ENCODE measurements at places on chromosomes 1 and 21. TPM values are rescaled to one million over a fixed set of nuclear protein-coding genes. Genes with fewer than 3 reads are reported as not detected.

Gene LMOD1
- total RNA-seq: 20.8 TPM

DNA sequence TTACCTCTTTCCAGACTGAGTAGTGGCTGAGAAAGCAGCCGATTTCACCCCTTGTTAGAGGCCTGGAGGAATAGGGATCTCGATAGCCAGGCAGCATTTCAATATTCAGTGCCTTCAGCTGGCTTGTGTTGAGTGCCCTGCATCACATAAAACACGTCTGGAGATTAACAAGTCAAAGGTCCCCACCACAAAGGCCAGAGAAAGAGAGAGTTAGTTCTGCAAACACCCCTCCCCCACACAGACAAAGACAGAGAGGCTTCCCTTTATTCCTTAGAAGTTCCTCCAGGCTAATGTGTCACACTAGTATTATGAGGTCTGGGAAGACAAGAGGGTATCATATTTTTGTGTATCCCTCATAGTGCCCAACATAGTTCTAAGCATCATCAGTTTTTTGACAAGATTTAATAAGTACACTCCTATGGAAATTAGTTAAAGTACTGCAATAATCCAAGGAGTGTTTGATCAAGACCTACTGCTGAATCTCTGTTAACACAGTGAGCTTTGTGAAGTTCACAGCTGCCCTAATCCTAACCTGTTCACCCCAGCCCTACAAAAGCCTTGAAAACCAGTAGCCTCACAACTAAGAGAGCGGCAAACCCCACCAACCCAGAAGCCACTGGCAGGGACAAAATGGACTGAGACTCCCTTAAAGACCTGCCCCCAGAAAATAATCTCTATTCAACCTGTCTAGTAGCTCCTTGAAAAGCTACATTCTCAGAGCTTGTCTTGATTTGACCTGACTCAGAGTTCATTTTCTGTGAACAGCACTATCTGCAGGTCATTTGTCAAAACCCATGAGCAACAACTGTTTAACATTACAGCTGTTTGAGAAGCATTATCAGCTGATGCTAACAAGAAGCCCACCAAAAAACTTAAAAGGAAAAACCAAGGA is 91.9 kb downstream of the COLGALT2 start:
- H3K27me3 ChIP-seq: no peaks in the 10 kb centered on the region
- H3K4me3 ChIP-seq: no peak overlapping the region
- H3K27ac ChIP-seq: no peak overlapping the region
- no peak for DNase-seq
- H3K4me1 ChIP-seq: no peaks in the 10 kb centered on the region

DNA sequence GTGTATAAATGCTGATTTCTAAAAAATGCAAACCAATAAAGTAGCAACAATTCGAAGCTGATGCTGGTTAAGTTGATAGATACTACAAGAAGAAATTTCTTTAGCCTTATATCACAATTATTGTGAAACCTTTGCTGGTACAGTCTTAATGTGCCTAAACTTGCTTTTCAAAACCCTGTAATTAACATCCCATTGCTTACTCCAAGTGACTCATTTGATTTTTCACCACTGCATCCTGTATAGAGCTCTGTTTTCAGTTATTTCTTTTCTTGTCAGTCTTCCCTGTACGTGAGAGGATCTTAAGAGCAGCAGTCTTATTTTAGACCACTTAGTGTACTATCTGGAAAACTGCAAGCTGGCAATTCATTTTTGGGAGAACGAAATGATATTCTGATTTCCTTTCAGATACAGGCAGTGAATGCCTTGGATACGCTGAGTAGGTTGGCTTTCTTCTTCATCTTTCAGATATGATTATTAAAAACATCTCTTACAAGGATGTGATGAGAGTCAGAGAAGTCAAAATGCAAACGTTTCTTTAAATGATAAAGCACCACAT is 210.3 kb downstream of the KCTD3 start:
- H3K4me1 ChIP-seq: no peaks in the 10 kb centered on the region
- H3K27ac ChIP-seq: no peak overlapping the region
- H3K27me3 ChIP-seq: no peaks in the 10 kb centered on the region
- no peak overlapping the region for H3K4me3 ChIP-seq
- no peak for DNase-seq
- no peaks in the 10 kb centered on the region for H3K36me3 ChIP-seq

DNA sequence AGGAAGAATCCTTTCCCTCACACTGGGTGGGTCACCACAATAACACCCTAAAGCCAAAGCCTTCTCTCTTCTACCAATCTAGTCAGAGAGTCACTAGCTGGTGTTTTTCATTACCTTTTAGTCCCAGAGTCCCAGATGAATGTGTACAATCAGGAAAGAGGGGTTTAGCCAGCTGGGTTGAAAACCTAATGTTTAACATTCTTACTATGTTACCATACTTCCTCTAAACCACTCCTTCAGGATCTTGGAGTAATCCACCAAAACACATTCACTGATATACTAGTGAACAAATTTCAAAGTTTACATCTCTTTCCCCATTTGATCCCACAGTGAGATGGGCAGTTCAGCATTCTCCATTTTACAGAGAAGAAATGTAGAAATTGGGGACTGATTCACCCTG is 9.7 kb downstream of the LPAR3 start:
- DNase-seq: no peak
- no peak overlapping the region for H3K27ac ChIP-seq
- no peaks in the 10 kb centered on the region for H3K27me3 ChIP-seq
- no peak overlapping the region for H3K4me3 ChIP-seq
- no peaks in the 10 kb centered on the region for H3K4me1 ChIP-seq

- peaks cover 18% of the 10 kb centered on the region for H3K36me3 ChIP-seq
- H3K27ac ChIP-seq: no peak overlapping the region
- no peak for DNase-seq
- no peaks in the 10 kb centered on the region for H3K27me3 ChIP-seq
- H3K4me1 ChIP-seq: no peaks in the 10 kb centered on the region
Observed at GRCh38 chr21:45142469-45143308, 68.3 kb downstream of the ADARB1 start.

DNA sequence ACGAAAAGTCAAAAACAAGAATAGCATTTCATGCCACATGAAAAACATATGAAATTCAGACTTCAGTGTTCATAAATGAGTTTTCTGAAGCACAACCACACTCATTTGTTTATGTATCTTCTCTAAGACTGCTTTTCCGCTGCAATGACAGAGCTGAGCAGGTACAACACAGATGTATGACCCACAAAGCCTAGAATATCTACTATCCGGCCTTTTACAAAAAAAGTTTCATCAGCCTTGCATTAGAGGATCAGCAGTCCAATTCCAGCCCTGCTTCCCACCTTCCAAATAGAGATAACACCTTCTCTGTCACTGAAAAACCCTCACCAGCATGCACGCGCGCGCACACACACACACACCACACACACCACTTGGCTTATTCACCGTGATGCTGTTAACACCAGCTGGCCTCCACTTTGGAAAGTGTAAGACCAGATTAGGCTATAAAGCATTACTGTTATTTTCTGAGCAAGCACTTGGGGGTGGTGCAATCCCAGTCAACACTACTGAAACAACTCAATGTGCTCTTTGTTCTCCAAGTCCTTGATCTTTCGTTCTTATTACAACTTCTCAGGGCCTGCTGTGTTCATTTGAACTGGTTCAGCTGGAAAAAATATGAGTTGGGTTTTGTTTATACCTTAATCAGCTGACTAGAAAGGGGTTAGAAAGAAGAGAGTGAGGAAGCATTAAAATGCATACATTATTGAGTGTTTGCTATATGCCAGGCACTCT is 90.0 kb downstream of the GLUL start:
- no peaks in the 10 kb centered on the region for H3K27me3 ChIP-seq
- H3K27ac ChIP-seq: no peak overlapping the region
- no peaks in the 10 kb centered on the region for H3K36me3 ChIP-seq
- H3K4me3 ChIP-seq: no peak overlapping the region
- peak; percentile 78 for DNase-seq
- H3K4me1 ChIP-seq: no peaks in the 10 kb centered on the region

Gene TRIM33
- 26.7 TPM for total RNA-seq

GRCh38 chr1:181190364-181191035 is 102.0 kb downstream of the IER5 start:
- no peak overlapping the region for H3K4me3 ChIP-seq
- H3K27ac ChIP-seq: no peak overlapping the region
- H3K27me3 ChIP-seq: peaks cover 26% of the 10 kb centered on the region
- no peaks in the 10 kb centered on the region for H3K36me3 ChIP-seq
- DNase-seq: no peak
- H3K4me1 ChIP-seq: peaks cover 5% of the 10 kb centered on the region

DNA sequence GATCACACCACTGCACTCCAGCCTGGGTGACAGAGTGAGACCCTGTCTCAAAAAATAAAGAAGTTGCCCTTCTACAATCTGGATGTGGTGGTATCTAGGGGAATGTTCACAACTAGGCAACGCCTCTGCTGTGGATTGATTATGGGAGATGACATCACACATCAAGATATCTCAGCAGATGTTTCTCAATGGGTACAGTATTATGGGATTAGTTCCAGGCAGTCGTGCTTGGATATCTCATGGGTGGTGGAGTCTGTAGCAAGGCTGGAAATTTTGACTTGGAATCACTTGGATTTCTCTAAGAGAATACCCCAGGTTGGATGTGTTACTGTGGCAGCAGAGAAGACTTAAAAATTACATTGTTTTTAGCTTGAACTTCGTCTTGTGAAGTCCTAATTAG is 7.7 kb downstream of the IFNAR2 start:
- no peak for DNase-seq
- H3K27ac ChIP-seq: no peak overlapping the region
- no peaks in the 10 kb centered on the region for H3K36me3 ChIP-seq

Gene RIPK4
- total RNA-seq: 10.5 TPM

DNA sequence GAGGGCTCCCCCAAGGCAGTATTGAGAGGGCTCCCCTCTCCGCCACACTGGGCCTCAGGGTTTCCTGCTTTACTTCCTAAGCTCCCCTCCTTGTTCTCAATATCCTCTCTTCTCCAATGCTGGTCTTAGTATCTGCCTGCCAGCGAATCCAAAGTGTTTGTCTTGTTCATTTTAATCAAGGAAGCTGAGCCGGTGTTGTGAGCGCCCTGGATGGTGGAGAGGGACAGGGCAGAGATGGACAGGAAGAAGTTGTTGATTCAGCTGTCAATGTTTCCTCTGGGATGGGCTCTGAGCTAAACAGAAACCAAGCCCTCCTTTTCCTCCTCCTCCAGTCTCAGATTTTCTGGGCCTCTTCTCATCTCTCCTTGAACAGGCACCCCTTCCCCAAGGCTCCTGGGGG is 5.4 kb downstream of the OLFML3 start:
- no peaks in the 10 kb centered on the region for H3K36me3 ChIP-seq
- no peaks in the 10 kb centered on the region for H3K27me3 ChIP-seq
- DNase-seq: no peak
- H3K4me3 ChIP-seq: no peak overlapping the region
- no peak overlapping the region for H3K27ac ChIP-seq

DNA sequence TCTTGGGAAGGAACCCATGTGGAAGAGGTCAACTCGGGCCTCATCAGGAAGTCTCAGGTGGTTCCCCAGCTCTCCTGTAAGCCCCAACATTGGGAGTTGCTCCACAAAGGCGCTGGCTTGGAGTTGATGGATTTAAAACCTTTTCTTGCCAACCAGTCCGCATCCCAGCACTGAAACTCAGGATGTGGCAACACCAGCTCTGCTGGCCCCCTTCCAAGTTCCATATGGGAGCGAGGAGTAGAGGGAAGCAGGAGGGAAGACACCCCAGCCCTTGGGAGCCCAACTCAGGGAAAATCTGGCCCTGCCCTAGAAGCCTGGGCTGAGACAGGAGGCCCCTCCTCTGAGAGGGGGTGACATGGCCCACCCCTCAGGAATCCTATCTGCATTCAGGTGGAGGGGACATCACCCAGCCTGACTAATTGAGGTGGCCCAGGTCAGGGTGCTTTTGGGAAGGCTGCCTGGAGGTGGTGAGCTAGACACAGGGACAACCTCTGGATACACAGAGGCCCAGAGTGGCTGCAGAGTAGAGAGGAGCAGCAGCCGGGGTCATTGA is 33.1 kb upstream of the DMBX1 start:
- no peaks in the 10 kb centered on the region for H3K36me3 ChIP-seq
- no peaks in the 10 kb centered on the region for H3K4me1 ChIP-seq
- H3K4me3 ChIP-seq: no peak overlapping the region
- no peak for DNase-seq

DNA sequence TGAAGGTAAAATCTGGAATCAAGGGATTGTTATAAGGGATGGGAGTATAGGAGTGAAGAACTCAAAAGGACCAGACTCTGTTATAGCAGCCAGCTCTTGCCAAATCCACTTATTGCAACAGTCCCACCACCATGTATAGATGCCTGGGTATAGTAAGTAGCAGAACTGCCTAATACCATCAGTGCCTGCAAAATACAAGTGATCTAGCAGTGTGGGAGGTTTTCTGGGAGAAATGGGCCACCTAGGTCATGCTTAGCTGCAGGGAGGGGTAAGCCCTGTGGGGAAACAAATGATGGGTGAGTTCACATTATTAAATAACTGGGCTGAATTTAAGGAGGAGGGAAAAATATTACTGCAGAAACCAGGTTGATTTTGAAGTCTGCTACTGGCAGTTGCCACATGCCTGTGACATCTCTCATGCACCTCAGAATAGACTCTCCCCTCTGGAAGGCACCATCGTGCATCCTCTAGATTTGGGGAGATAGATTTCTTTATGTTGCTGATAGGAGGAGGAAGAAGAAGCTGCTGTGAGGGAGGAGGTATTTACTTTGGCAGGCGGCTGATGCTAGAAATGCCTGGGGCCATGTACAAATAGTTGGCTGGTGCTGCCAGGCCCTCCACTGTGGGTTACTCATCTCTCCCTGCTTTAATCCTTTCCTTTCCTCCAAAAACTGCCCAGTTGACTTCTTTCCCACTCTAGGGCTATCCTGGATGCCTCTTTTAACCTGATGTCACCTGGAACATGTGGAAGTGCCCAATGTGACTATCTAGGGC is 27.5 kb downstream of the HLX start:
- H3K27ac ChIP-seq: no peak overlapping the region
- no peak for DNase-seq
- H3K4me3 ChIP-seq: no peak overlapping the region
- H3K27me3 ChIP-seq: no peaks in the 10 kb centered on the region
- H3K36me3 ChIP-seq: no peaks in the 10 kb centered on the region

Gene SH3BGR
- 3.6 TPM for total RNA-seq

Gene FALEC
- not detected for total RNA-seq

GRCh38 chr1:176696109-176696508 is 233.1 kb downstream of the PAPPA2 start:
- H3K4me1 ChIP-seq: no peaks in the 10 kb centered on the region
- no peak overlapping the region for H3K27ac ChIP-seq
- no peak overlapping the region for H3K4me3 ChIP-seq
- no peak for DNase-seq

Gene TNFAIP8L2
- 14.5 TPM for total RNA-seq

Measured in left lung (tissue), 14 donors.